ENCODE measurements at places on chromosomes 4 and X. TPM values are rescaled to one million over a fixed set of nuclear protein-coding genes. Genes with fewer than 3 reads are reported as not detected.

DNA sequence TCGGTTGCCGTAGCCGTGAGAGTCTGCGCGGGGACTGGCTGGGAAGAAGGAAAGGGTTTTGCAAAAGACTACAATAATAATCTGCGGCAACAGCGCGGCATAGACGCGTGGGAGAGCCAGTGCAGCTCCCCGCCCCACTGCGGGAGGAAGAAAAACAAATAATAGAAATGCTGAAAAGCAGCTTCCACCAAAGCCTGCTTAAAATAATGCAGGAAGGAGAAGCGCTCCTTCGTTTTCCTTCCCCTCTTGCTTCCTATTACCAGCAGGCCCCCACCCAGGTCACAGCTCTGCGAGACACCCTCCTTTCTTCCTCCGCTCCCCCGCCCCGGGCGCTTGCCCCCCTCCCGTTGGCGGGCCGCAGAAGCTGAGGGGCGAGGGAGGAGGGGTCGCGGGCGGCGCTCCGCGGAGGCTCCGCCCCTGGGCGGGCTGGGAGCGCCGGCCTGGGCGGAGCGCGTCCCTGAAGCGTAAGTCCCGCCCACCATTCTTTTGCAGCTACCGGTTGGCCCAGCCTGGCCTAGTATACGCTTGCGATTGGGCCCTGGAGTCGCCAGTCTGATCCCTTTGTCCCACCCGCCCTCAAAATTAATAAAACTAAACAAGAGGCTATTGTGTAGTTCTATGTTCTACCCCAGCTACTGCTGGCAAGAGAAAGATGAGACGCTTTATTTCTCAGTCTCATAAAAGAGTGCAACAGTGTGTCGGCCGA lies 636 bp upstream of the AMOT start:
- DNase-seq = peak; percentile 95
- H3K4me1 ChIP-seq = peaks cover 14% of the 10 kb centered on the region
- no peaks in the 10 kb centered on the region for H3K27me3 ChIP-seq
- H3K36me3 ChIP-seq = no peaks in the 10 kb centered on the region
- H3K4me3 ChIP-seq = peak overlapping the region; percentile 81

BEX4 gene
- 34.4 TPM for total RNA-seq

WWC2 gene
- 23.7 TPM for total RNA-seq

GRCh38 chrX:338836-339400 lies 20.3 kb upstream of the GTPBP6 start:
- H3K27me3 ChIP-seq = no peaks in the 10 kb centered on the region
- no peaks in the 10 kb centered on the region for H3K4me1 ChIP-seq
- peaks cover 14% of the 10 kb centered on the region for H3K36me3 ChIP-seq

DNA sequence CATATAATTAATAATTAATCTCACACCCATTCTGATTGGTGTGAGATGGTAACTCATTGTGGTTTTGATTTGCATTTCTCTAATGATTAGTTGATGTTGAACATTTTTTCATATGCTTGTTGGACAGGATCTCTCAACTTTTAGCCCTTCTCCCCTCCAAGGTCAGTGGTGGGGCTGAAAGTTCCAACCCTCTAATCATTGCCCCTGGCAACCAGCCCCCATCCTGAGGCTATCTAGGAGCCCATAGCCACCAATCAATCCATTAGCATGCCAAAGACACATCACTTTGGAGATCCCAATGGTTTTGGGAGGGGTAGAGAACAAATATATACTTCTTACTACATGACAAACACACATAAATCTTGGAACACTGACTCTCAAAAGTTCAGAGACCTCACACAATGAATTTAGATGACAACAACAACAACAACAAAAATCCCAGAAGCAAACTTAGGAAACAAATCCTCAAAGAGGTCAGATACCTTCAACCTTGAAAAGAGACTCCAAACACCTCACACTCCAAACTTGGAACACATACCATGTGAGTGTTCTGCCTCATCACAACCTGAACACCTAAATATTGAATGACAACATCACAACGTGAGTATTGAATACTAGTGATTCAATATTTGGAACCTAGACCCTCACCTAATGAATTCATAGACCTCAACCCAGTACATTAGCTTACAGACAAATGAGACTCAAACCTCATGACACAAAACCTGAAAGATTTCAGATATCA lies 19.0 kb upstream of the PAGE4 start:
- H3K4me1 ChIP-seq = no peaks in the 10 kb centered on the region
- H3K36me3 ChIP-seq = no peaks in the 10 kb centered on the region
- no peak overlapping the region for H3K27ac ChIP-seq
- H3K4me3 ChIP-seq = no peak overlapping the region

- DNase-seq = no peak
- H3K27me3 ChIP-seq = no peaks in the 10 kb centered on the region
- no peak overlapping the region for H3K27ac ChIP-seq
- peaks cover 20% of the 10 kb centered on the region for H3K36me3 ChIP-seq
- peaks cover 3% of the 10 kb centered on the region for H3K4me1 ChIP-seq
- no peak overlapping the region for H3K4me3 ChIP-seq
These were observed 20.7 kb downstream of the ANKRD50 start for GRCh38 chr4:124691801-124692200.

GRCh38 chr4:25103418-25103817 lies 56.8 kb downstream of the SEPSECS start:
- H3K4me3 ChIP-seq = no peak overlapping the region
- H3K27ac ChIP-seq = no peak overlapping the region
- peaks cover 39% of the 10 kb centered on the region for H3K4me1 ChIP-seq
- no peaks in the 10 kb centered on the region for H3K36me3 ChIP-seq

DNA sequence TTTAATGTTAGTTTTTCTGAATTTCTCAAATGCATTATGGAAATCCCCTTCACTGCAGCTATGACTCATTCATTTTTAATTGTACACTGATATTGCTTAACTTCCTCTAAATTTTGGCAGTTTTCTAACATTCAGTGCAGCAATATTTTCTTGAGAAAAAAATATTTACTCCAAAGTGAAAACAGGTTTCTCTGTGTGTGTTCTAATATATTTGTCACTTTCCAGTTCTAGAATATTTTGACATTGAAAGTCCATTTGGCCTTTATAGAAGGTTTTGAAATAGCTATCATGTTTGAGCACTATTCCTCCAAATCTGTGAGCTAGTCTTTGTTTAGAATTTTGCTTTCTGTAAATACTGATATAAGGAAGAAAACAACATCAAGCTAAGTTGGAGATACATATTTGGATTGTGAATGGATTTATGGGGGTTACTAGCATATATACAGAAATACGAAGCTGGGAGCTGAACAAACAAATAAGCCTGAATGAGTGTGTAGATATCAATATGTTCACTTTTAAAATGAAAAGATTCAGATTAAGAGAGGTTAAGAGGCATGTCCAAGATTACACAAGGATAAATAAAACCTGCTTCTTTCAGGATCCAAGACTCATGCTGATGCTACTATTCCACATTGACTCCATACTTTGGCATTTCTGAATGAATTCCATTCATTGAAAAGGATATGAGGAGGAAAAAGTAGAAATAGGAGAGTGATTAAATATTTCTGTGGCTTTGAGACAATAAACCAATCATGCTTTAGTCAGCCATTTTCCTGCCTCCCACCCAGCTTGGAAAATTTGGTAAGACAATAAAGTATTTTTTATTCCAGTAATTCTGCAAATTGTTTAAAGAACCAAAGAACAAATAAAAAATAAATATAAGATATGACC lies 57.3 kb upstream of the SLIT2 start:
- no peaks in the 10 kb centered on the region for H3K4me1 ChIP-seq
- no peak overlapping the region for H3K4me3 ChIP-seq
- H3K27me3 ChIP-seq = no peaks in the 10 kb centered on the region
- H3K36me3 ChIP-seq = no peaks in the 10 kb centered on the region

TMEM184C gene
- total RNA-seq = 19.0 TPM

- no peak overlapping the region for H3K27ac ChIP-seq
- no peak overlapping the region for H3K4me3 ChIP-seq
- H3K36me3 ChIP-seq = no peaks in the 10 kb centered on the region
- no peaks in the 10 kb centered on the region for H3K4me1 ChIP-seq
- DNase-seq = no peak
These were observed 38.1 kb downstream of the LAMTOR3 start for GRCh38 chr4:99856166-99856565.

- no peaks in the 10 kb centered on the region for H3K36me3 ChIP-seq
- no peak overlapping the region for H3K4me3 ChIP-seq
- no peak for DNase-seq
- no peaks in the 10 kb centered on the region for H3K27me3 ChIP-seq
- H3K4me1 ChIP-seq = peaks cover 26% of the 10 kb centered on the region
- H3K27ac ChIP-seq = no peak overlapping the region
These were observed 161.1 kb downstream of the TECRL start for GRCh38 chr4:64248186-64248585.

HSPA4L gene
- 4.8 TPM for total RNA-seq

QDPR gene
- total RNA-seq = 34.5 TPM

C4orf50 gene
- not detected for total RNA-seq

DNA sequence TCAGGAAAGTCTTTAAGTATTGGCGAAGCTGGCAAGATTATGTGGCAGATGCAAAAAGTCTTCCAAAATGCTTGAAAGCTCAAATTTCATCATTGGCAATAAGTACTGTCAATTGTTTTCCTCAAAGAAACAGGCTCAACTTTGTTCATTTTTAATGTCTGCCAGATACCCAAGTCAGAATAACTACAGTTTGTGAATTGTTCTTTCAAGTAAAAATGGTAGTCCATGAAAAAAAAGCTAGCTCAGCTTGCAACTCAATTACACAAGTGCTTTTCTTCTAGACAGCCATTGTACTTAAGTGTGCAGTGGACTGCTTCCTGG lies 70.5 kb downstream of the AFF1 start:
- H3K36me3 ChIP-seq = no peaks in the 10 kb centered on the region
- peak; percentile 34 for DNase-seq
- 0 out of 2 replicates have a peak, but pooled peaks cover 3% of the 10 kb centered on the region for H3K4me1 ChIP-seq
- no peaks in the 10 kb centered on the region for H3K27me3 ChIP-seq
- peak overlapping the region; percentile 88 for H3K4me3 ChIP-seq

GRCh38 chr4:94356444-94356843 lies 13.8 kb upstream of the HPGDS start:
- no peaks in the 10 kb centered on the region for H3K36me3 ChIP-seq
- no peak overlapping the region for H3K27ac ChIP-seq
- peak; percentile 26 for DNase-seq
- no peak overlapping the region for H3K4me3 ChIP-seq

Data from SJCRH30 (cell line).